ENCODE measurements at places on chromosomes 5 and 9.

GRCh38 chr5:40071870-40072269 lies 607.8 kb upstream of the PTGER4 start:
- DNase-seq: no peak

- DNase-seq: no peak
Observed at GRCh38 chr9:17171309-17172094, 36.7 kb downstream of the CNTLN start.

DNA sequence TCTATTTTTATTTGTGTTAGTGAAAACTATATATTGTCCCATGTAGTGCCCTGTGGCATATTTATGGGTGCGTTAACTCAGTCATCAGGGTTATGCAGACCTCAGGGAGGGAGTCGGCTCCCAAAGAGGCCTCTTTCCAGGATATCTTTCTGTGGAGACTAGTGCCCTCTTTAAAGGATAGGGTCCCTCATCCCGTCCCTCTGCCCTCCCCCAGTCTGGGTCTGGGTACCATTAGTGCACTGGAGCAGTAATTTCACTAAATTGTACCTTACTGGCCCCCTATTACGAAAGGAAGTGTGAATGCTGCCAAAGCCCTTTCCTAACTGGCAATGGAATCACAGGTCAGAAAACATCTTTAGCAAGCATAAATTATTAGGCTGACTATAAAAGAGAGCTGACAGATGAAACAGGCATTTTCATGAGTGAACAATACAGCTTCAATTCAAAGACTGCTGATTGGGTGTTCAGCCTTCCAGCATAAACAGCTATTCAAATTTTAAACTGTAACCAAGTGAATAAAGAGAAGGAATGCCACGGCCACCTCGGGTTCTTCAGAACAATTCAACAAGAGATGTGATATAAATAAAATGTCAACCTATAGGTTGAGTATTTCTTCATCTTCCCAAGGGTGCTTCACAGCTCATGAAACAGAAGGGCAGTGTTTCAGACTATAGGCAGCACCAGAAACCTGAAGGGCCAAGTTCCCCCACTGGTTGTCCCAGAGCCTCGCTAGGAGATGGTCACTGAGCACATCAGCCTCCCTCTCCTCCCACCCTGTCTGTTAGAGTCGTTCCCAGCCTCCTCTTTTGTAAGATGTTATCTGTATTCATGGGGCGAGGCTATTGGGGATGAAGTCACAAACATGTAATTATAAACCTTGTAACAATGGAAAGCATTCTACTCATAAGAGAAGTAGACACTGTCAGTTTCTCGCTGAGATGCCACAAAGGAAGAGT lies 318.7 kb downstream of the TMEM161B start:
- no peak for DNase-seq

- DNase-seq: no peak
Observed at GRCh38 chr5:55481293-55481855, 53.4 kb downstream of the PLPP1 start.

DNA sequence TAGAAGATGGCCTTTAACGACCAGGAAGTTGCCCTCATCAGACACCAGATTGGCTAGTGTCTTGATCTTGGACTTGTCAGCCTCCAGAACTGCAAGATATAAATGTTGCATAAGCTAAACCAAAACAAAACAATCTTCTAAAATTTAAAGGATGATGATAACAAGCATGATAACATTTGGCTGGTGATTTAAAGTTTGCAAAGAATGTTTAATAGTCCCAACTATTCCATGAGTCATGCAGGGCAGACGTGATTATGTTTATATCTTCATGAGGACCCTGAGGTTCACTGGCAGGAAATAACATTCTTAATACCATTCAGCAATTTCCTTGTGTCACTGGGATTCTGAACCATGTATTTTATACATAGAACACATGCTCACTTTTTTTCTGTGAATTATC lies 319.8 kb downstream of the HCN1 start:
- no peak for DNase-seq

DNA sequence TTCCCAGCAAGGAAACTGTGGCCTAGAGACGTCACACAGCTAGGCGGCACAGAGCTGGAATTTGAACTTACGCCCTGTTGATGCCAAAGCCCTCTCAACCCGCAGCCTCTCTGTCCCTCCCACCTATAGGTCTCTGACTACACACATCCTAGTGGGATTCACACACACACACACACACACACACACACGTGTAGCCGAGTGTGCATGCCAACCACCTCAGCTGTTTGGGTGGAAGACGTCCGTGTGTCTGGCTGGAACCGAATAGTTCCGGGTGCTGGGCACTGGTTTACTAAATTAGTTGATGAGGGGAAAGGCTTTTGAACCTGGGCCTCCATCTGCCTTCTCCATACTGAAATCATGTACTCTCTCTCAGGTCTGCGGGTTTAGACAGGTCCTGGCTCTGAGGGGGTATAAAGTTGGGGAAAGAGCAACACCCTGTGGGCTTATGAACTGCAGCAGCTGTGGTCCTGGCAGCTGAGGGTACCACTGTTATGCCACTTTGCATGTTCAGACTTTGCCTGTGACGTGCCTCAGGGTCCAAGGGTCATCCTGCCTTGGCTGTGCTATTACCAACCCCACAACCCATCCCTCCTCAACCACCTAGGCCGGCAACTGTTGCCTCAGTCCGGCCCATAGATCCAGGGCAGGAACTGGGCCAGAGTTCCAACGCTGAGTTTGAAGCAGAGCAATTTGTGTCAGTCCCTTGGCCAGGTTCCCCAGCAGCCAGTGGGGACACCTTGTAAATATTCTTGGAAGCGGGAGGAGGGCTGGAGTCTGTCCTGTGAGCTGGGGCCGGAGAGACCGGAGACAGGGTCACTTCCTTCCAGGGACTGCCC lies 50.5 kb downstream of the PSD2 start:
- peak; percentile 62 for DNase-seq

GRCh38 chr5:8060953-8061429 lies 192.0 kb downstream of the MTRR start:
- peak; percentile 12 for DNase-seq

- DNase-seq: no peak
Observed at GRCh38 chr9:88997646-88998045, 6.4 kb downstream of the S1PR3 start.

GRCh38 chr5:76600716-76601115 lies 22.5 kb downstream of the F2RL2 start:
- DNase-seq: no peak

GRCh38 chr5:127324756-127325155 lies 34.2 kb downstream of the MEGF10 start:
- no peak for DNase-seq

GRCh38 chr5:163460562-163461171 lies at the start of gene HMMR:
Gene HMMR, plus strand, starts transcription at chr5:163460632. Its CDS starts 61 bp downstream, at chr5:163460693.
- DNase-seq: no peak

GRCh38 chr5:148043705-148044104 lies 20.1 kb upstream of the SPINK5 start:
- no peak for DNase-seq

Data from substantia nigra (tissue), 51 donors.